Stimulated activated naive CD4-positive, alpha-beta T cell treated with Interleukin-2 at 50 U/mL for 16 hours (primary cell): ENCODE measurements at places on chromosomes 2 and 18.

- no peak for DNase-seq
These were observed 134.6 kb downstream of the TMEM131 start for GRCh38 chr2:97861177-97861576.

GRCh38 chr2:184402381-184402780, 195.9 kb upstream of the ZNF804A start:
- DNase-seq: no peak

DNA sequence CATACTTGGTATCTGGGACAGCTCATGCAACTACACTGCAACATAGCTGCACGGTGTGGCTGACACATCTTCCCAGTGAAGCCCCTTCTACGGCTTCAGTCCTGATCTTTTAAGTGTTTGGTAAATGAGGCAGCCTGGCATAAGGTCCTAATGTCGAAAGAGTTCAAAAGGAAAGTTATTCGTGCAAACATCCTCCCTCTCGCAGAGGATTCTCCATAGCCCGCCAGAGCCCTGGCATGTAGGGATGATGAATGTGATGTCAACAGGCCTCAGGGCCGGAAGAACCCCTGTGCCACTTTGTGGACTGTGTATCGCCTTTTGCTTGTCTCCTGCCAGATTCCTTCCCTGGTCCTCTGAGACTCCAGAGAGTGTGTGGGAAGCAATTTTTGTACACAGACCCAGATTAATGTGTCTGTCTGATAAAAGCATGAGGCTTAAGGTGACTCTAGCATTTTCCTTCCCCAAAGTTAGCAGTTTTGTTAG, 88.5 kb downstream of the SOCS6 start:
- DNase-seq: no peak

DNA sequence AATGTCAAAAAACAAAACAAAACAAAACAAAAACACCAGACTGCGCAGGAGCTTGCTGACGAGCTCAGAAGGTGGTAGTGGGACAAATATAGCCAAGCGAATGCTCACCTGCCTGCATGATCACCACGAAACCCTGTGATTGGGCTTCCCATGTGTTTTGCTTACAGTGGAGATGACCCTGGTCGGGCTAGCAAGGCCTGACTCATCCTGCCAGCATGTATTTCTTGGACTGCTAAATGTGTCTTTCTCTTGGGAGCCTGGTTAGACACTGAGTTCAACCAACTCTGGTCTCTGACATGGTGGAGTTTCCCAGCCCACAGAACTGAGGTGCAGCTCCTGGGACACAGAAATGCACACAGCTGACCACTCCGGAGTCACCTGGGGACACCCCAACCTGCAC, 30.7 kb upstream of the DUSP2 start:
- DNase-seq: no peak

GRCh38 chr2:27095745-27096651, 9.4 kb downstream of the KHK start:
- DNase-seq: peak; percentile 26

DNA sequence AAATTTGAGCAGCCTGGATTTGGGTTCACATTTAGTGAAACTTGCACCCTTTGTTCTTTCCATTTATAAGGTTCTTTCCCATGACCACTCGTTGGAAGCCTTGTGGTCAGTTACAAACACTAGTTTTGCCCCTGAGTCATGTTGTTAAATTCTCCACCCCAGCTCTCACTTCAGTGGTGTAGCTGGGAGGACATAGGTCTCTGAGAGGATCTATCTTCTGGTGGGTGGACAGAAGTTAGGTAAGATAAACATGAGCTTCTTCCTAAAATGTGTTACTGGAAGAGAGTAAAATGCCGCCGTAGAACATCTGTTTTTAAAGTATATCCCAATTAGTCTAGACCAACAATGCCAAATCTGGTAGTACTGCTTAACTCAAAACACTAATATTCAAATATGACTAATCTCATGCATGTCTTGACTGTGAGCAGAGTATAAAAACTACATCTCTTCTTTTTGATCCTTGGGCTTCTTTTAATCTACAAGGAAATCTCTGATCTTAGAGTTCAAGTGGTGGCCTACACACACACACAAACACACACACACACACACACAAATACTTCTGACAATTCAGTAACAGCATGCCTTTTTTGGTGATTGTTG, 162.6 kb upstream of the FN1 start:
- DNase-seq: no peak

DNA sequence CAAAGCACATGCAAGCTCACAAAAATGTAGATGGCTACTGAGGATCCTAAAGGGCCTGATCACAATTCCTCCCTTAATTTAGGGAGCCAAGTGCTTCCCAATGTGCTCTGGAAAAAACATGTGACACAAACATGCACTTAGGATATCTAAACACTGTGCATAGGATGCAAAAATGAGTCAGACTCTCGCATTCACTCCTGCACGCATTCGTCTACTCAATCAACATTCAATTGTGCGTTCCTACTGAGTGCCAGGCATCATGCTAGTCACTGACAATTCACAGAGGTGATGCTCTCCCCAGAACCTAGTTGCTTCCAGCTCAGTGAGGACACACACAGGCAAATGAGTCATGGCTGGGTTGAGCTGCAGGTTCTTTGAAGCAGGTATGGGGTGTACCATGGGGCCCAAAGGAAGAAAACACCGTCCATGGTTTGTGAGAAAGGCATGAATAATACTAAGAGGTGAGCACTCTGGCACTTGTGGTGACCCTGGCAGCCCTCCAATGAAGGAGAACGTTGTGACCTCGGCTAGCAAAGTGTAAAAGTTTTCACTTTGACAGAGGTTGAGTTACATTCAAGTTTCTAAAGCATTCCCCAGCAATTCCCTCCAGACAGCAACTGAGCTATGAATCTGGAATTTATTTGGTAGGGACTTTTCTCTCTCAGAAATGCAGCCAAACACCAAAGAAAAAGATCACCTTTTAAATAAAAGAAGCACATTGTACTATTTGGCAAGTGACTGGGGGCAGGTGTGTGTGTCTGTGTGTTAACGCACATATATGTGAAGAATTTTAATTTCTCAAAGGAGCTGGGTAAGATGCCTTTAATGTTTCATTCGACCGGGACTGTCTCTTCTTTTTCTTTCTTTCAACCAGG, 173.3 kb downstream of the ALPK2 start:
- DNase-seq: no peak

DNA sequence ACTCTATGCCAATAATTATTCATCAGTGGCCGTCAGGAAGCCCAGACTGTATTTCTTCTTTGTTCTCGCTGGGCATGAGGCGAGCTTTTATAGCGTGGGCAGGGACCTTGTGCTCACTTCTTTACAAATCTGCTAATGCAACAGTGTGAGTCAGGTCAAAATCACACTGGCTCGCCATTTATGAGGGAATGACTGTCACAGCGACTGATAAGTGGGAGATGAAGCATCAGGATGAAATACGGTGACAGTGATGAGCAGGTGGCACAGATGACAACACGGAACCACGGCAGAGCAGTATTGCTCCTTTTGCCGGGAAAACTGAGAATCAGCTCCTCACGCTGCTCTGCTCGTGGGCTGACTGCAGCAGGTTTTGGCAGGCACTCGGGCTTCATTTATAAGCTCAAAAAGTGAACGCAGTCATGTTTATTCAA, 20.5 kb downstream of the TYMS start:
- DNase-seq: no peak

DNA sequence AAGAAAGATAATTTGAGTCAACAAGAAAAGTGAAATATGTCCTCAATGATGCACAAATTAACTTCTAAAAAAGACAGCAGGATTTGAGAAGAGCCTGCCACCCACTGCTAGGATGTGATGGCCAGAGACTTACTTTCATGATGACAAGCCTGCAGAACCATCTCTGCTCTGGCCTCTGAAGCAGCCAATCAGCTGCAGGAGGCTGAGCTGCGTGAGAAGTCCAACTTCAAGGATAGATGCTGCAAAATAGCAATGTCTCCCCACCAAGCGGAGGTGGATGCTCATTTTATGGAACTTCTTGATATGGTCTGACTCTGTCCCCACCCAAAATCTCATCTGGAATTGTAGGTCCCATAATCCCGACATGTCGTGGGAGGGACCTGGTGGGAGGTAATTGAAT, 53.1 kb downstream of the CYRIA start:
- no peak for DNase-seq

GRCh38 chr18:79050005-79050404, 19.2 kb upstream of the ATP9B start:
- DNase-seq: no peak

DNA sequence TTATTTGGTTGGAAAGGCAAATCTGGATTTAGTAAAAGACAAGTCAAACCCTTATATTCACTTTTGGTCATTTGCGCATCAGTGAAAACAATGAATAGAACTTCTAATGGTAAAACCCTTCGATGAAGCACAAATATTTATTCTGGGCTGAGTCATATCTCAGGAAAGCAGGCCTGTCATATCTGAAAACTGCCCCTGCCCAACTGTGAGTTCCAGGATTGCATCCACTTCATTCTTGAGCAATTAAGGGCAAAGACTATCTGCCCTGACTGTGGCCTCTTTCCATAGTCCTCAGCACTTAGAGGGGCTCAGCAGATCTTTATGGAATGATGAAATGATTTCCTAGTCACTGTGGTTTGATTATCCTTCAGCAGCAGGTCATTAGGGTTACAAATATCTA, 795.2 kb upstream of the ID2 start:
- no peak for DNase-seq

- DNase-seq: no peak
These were observed 731.3 kb upstream of the RAB6C start for GRCh38 chr2:129248198-129248597.

- no peak for DNase-seq
These were observed 69.7 kb downstream of the COBLL1 start for GRCh38 chr2:164771897-164772296.

- no peak for DNase-seq
These were observed 20.5 kb downstream of the ODC1 start for GRCh38 chr2:10427618-10427949.

GRCh38 chr2:233387667-233388528, 33.6 kb downstream of the DGKD start:
- DNase-seq: no peak

DNA sequence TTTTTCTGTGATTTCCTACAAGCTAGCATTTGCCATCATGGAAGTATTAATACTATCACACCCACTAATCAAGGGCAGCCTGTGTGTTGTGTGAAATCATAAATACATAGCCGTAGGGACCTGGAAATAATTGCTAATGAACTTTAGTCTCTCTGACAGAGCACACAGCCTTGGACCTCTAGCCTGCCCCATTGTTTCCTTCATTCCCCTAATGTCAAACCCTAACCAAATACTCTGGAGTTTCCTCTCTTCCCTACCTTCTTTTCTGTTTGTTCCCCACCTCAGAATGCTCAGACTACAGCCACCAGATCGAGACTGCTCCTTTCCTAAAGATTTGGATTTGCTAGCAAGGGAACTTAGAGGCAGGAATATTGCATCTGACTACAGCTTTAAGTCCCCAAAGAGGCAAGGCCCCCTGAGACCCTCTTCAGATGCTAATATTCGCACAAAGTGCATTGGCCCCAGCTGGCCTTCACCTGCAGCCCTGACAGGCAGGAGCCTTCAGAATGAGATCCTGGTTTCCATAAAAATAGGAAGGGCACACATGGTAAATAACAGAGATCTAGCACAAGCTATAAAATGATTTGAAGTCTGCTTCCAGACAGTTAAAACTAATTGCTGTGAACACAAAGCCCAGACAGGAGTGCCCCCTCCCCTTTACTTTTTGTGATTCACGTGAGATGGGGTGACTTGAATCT, 279.2 kb upstream of the DCC start:
- DNase-seq: no peak

GRCh38 chr2:50480507-50480906, 551.4 kb downstream of the NRXN1 start:
- DNase-seq: no peak

GRCh38 chr18:13525381-13526029, 200.9 kb downstream of the FAM210A start:
- no peak for DNase-seq

DNA sequence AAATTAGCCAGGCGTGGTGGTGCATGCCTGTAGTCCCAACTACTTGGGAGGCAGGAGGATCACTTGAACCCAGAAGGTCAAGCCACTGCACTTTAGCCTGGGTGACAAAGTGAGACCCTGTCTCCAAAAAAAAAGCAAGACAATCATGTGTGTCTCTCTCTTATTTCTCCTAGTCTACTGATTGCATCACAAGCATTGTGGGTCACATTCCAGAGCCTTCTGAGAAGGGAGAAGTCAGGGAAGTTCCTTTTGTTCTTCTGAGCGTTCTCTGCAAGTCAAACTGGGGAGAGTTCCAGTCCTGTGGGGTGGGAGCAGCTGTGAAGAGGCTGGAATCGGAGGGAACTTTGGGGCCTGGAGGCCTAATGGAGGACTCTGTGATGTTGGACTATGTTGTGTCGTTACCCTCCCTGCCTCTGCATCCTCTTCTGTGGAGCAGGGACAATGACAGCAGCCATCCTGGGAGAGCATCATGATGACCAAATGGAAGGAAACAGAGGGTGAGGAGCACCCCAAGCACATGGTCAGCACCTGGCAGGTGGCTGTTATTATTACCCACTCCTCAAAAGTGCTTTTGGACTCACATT, 115.4 kb downstream of the MRO start:
- no peak for DNase-seq

DNA sequence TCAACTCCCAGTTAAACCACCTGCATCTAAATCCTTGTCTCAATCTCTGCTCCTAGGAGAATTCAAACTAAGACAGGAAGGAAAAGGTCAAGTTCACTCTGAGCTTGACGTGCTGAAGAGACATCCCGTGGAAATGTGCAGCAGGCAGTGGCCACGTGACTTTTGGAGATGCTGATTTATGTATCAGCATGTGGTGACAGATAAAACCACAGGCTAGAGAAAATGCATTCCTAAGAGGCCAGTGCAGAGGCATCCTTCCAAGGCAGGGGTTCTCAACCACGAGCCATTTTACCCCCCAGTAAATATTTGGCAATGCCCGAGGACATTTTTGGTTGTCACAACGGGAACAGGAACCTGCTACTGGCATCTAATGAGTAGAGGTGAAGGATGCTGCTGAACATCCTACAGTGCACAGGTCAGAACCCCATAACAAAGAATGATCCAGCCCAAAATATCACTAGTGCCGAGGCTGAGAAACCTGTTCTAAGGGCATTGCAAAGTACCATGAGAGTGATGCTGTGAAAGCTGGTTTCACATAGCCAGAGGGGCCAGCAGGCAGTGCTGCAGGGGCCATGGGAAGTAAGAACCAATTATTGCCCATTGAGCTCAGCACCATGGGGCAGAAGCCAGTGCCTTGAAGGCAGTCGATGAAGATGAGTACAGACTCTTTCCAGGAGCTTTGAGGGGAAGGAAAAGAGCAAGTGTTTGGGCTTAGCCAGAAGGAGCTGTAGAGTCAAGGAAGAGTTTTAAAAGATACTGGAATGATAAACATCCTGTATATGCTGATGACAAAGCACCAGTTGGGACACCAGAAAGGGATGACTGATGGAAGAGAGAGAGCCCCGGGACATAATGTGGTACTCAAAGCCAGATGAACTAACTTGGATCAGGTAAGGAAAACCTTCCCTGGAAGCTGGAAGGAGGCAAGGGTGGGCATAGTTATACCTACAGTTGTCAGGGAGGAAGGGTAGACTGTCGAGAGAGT, 174.6 kb downstream of the HAUS1 start:
- DNase-seq: no peak

- DNase-seq: no peak
These were observed 21.7 kb downstream of the ZNF638 start for GRCh38 chr2:71353248-71353647.

- no peak for DNase-seq
These were observed 371.7 kb upstream of the CELF4 start for GRCh38 chr18:37937287-37937686.
